ENCODE measurements at places on chromosomes 16 and 17.

DNA sequence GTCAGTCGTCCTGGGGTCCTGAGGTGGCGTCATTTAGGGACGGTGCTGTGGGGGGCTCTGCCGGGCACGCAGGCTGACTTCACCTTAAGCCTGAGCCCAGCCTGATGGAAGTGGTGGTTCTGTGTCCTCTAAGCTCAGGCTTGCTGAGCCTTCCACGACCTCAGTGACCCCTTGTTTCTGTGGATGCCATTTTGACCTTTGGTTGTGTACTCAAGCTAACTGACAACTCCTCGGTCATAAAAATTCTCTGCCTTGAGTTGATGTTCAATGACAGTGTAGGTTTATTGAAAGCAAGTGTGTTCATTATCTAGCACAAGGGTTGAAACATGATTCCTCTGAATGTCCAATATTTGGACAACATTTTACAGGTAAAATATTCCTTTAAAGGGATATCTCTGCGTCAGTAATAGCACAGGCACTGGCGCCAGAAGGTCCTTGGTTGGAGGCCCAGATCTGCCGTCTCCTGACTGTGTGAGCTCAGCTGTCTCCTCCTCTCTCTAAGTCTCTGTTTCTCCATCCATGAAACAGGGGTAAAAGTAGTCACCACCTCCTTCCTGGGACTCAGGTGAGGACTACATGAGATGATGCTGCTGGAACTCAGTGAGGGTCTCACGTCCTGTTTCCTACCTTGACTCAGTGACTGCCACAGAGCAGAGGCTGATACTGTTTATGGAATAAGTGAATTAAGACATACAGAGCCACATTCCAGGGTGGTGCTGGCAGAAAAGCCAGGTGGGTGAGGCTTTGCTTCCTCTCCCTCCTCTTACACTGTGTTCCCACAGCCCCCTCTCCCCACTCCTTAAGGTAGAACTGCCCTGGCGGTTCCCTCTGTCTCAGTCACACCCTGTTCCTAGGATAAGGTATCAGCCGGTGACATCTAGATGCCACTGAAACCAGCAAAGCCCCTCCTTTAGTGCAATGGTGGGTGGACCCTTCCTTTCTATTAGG lies 75.7 kb downstream of the IRF8 start:
- DNase-seq, result no peak

- DNase-seq, result no peak
These were observed 51.9 kb downstream of the PLCG2 start for GRCh38 chr16:81830845-81831540.

- no peak for DNase-seq
These were observed 168.9 kb upstream of the NOG start for GRCh38 chr17:56424543-56425044.

- DNase-seq, result no peak
These were observed 8.2 kb downstream of the TBX21 start for GRCh38 chr17:47741109-47741792.

DNA sequence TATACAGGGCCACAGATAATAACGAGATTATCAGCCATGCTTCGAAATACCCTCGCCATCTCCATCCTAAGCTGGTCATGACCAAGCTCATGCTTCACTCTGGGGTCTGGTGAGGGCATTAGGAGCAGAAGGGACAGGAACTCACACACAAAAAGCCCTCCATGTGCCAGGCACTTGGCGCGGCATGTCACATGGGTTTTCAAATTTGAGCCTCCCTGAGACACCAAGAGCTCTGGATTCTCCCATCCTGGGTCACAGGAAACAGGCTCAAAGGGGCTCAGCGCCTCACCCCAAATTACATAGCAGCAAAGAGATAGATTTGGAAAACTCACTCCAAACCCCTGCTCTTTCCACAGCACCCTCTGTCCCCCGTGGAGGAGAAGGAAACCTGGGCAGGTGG lies 239.5 kb downstream of the GSG1L start:
- no peak for DNase-seq

DNA sequence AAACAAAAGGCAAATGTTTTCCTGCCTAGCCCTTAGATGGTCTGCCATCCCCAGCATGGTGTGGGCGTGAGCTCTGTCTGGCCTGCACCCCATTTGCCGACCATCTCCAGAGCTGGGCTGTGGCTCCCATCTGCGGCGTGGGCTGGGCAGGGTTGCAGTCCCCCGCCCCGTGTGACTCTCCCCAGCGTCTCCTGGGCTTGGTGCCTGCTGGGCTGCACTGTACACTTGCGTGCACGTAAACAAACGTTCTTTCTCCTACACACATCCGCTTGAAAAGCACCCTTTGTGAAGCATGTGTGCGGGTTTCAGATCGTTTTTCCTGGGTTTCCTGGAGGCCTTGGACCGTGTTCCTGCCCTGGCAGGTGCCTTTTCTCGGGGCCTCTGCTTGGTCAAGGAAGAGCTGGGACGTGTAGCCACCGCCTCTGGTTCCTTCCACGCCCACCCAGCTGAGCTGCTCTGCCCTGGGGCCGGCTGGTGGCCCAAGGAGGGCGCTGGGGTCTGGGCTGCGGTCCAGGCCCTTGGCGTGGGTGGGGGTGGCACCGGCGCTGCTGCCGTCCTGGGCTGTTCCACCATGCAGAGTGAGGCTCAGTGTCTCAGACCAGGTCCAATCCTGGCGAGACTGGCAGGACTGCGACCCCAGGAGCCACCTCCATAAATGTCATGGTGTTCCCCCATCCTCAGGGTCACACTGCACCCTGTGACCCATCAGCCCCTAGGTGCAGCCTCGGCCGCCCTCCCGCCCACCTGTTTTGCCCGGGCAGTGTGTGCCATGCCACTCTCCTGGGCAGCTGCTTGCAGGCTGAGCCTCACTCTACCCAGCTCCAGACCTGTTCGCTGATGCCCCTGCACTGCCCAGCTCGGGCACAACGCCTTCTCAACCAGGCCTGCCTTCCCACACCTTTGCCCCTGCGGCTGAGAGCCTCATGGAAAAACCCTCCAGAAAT lies 9.9 kb upstream of the BAIAP3 start:
- DNase-seq, result no peak

GRCh38 chr16:82118749-82119148 lies 51.3 kb downstream of the MPHOSPH6 start:
- no peak for DNase-seq
